ENCODE measurements at places on chromosomes 1 and 21.

DNA sequence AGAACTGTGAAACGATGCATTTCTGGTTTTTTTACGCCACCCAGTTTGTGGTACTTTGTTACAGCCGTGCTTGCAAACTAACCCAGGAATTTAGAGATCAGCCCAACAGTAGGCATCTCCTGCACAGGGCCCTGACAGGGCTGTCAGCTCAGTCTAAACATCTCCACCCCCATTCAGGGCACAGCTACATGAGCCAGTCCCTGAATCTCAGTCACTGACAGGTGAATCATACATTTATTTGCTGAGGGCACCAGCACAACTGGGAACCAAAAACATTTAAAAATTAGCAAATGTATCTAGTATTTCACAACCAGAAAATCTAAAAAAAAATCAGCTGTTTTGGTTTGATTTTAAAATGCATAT lies 30.7 kb downstream of the PRDX6 start:
- no peak for DNase-seq

GRCh38 chr1:24707687-24708086 lies 37.6 kb upstream of the CLIC4 start:
- no peak for DNase-seq

GRCh38 chr1:61561666-61562065 lies 163.3 kb downstream of the TM2D1 start:
- DNase-seq = no peak

GRCh38 chr1:44531785-44532566 lies 126.9 kb downstream of the RNF220 start:
- no peak for DNase-seq

GRCh38 chr1:172545396-172546004 lies 12.6 kb downstream of the SUCO start:
- DNase-seq = no peak

- no peak for DNase-seq
Measured at GRCh38 chr1:214280386-214281020, 456 bp upstream of the SMYD2 start.

GRCh38 chr1:52487632-52488031 lies 65.3 kb downstream of the TUT4 start:
- no peak for DNase-seq

- DNase-seq = no peak
Measured at GRCh38 chr21:44886113-44887075, 12.9 kb upstream of the PTTG1IP start.

DNA sequence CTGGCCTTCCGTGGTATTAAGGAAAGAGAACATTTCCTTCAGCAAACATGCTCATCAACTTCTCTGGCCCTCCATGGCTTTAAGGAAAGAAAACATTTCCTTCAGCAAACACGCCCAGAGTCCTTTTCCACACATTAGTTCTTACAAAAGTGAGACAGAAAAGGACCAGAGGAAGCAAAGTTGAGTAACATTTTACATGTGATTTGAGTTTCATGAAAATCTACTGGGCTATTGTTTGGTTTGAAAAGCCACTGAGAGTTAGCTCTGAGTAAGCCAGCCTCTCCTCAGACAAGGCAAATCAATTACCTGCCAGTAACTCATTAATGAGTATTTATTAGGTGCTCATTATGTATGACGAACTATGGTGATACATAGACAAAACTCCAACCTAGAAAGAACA lies 78.0 kb downstream of the NID1 start:
- no peak for DNase-seq

GRCh38 chr1:223492044-223492443 lies 98.8 kb downstream of the CCDC185 start:
- DNase-seq = no peak

DNA sequence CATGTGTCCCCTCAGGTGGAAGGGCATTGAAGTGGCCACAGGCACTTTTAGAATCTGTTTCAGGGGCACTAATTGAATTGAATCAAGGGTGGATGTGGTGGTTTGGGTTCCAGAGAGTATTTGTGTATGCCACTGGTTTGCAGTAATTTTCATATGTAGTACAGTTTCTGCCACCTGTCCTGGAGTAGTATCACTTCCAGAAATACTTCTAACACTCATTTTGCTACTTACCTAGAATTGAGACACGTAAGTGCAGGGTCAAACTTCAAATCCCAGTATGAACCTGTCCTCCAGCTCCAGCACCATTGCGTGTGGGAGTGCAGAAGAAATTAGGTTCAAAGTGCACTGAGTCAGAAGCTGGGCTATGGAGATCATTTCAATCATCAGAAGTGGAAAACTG lies 26.8 kb downstream of the RSPH1 start:
- DNase-seq = no peak

DNA sequence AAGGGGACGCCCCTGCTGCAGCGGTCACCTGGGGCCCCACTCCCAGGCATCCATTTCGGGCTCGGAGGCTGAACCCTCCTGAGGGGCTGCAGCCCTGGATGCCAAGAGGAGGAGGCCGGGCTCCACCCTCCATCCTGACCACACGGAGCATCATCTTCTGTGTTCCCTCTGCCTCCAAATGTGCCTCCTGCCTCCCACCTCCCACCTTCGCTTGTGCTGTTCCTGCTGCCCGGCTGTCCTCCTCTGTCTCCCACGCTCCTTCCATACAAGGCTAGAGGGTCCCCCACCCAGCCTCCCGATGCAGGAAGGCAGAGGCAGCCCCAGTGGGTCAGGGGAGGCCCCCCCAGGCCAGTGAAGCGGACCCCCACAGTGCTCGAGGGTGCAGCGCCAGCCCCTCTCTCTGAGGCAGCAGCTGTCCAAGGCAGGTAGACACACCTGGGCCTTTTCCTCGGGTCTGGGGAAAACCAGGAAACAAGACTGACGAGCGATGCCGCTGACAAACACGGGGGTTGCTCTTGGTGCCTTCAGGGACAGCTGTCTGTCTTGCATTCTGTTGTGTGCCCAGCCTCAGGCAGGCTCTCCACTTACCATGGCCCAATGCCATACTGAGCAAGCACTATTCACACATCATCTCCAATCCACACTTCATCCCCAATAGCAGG lies 16.8 kb upstream of the PLEKHG5 start:
- DNase-seq = no peak

DNA sequence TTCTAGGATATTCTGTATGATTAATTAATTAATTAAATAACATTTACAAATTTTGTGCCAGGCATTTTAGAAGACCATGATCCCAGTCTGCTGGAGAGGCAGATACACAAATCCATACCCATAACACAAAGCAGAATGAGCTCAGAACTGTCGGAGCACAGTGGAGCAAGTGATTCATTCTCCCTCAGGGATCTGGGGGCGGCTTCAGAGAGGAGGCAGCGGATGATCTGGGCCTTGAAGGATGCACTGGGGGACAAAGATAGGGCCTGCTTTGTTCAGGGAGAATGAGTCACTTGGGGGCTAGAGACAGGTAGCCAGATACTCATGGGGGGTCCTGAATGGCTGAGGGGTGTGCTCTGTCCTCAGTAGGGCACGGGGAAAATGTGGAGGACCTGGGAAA lies 50.9 kb upstream of the TRABD2B start:
- DNase-seq = no peak

- no peak for DNase-seq
Measured at GRCh38 chr1:33086384-33086850, 5.5 kb downstream of the AZIN2 start.

DNA sequence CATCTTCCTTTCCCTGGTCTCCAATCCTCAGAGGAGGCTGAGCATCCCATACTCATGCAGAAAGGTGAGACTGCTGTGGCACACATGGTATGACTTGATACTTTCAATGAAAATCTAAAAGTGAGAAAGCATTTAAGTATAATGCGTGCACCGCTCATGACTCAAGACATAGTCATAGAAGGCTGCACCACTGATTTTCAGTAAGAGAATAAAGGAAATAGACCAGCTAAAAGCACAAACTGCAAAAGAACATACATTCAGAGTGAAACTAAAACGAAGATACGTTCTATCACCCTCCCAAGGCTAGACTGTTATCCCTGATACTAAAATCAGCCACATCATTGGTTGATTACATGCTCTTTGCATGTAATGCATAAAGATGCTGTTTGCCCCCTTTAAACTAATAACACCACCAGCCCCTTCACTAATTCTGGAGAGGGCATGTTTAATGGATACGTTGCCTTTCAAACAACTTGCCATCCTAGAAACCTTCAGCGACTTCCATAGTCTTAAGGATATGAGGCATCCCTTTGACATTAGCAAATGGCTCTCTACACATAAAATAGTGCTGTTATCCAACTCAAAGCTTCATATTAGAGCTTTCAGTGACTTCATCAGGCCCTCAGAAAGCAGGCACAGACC lies 2.1 kb downstream of the PLD5 start:
- DNase-seq = no peak

DNA sequence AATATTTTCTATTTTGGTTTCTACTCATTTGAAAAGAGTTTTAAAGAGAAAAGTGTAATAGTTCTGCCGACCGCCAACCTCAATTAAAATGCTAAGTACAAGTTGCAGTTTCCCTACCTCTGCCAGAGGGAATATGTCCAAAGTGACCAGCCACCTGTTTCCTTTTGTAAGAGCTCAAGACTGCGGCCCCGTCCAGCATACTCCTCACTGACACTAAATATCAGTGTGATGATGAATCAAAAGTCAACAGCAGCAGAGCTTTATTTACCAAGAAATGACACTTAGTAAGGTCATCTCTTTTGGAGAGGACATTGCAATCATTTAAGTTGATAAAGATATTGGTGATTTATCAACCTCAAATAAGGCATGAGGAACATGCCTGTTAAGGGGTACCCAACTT lies 57.4 kb upstream of the NRIP1 start:
- DNase-seq = no peak

DNA sequence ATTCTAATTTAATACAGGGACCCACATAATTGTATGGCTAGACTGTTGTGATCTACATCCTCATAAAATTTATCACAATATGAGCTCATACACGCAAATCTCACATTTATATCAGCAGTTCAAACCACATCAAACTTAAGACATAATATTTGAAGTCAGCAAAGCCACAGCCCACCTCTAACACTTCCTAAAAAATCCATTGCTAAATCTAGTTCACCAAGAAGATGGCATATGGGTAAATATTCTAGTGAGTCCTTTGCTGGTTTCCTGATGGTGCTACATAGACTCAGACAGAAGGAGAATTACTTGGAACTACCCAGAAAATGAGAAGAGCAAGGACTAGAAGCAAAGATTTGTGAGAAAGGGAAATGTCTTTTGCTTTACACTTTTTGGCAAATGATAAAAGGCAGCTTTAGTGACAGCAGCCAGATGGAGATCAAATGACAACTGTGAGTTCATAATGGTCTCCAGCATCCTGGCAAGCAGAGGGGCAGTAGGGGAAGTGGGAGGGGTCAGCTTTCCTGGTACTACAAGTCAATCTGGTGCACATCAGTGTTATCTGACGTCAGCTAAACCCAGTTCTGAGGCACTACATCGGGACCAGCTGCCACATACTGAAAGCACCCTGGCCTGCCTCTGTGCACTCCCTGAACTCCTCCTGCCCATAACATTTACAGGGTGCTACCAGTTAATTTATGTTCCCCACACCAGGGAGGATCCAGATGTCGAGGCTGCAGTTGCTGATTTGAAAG lies 10.6 kb upstream of the GADD45A start:
- DNase-seq = peak; percentile 80

DNA sequence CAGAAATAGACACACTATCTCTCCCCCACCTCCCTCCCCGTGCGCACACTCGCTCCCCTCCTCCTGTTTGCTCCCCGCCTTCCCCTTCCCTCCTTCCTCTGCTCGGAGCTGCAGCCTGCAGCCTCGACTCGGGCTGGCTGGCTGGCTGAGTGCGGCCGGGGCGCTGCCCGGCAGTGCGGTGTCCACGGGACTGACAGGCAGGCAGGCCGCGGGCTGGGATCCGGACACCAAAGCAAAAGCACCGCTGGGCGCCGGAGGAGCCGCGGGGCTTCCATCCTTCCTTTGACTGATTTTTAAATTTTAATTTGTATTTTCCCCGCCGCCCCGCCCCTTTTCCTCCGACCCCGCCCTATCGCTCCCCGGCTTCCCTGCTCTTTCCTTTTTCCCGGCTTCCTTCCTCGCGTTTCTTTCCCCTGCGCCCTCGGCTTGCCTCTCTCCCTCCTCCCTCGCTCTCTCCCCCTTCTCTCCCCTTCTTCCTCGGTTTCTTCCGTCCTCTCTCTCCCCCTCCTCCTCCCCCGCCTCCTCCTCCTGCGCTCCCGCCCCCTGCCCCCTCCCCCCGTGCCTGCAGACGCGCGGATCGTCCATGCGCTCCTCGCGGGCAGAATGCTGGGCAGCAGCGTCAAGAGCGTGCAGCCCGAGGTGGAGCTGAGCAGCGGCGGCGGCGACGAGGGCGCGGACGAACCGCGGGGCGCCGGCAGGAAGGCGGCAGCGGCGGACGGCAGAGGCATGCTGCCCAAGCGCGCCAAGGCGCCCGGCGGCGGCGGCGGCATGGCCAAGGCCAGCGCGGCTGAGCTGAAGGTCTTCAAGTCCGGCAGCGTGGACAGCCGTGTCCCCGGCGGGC lies 109.4 kb downstream of the NAV1 start:
- DNase-seq = no peak

- no peak for DNase-seq
Measured at GRCh38 chr1:193697115-193697762, 510.8 kb upstream of the B3GALT2 start.

DNA sequence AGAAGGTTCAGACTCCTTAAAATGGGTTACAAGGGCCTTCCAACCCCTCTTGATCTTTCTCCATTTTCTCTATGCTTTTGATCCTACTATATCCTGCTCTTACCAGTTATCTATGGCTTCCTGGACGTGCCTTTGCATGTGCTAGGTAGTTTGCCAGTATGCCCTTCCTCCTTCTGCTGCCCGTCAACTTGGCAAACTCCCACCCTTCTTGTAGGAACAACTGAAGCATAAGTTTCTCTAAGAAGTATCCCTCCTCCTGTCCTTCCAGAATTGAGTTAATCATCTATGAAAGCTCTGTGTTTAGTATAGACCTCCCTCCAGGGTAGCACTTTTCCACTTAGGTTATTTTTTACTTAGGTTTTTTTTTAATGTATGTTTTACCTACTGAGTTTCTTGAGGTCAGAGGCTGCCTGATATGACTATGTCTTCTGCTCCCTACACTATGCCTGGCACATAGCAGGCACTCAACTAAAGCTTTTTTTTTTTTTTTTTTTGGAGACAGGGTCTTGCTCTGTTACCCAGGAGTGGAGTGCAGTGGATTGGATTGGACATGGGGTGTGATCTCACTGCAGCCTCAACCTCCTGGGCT lies 10.0 kb upstream of the IGSF3 start:
- no peak for DNase-seq

Measured in natural killer cell (primary cell).